ENCODE measurements at places on chromosomes 2 and 18.

DNA sequence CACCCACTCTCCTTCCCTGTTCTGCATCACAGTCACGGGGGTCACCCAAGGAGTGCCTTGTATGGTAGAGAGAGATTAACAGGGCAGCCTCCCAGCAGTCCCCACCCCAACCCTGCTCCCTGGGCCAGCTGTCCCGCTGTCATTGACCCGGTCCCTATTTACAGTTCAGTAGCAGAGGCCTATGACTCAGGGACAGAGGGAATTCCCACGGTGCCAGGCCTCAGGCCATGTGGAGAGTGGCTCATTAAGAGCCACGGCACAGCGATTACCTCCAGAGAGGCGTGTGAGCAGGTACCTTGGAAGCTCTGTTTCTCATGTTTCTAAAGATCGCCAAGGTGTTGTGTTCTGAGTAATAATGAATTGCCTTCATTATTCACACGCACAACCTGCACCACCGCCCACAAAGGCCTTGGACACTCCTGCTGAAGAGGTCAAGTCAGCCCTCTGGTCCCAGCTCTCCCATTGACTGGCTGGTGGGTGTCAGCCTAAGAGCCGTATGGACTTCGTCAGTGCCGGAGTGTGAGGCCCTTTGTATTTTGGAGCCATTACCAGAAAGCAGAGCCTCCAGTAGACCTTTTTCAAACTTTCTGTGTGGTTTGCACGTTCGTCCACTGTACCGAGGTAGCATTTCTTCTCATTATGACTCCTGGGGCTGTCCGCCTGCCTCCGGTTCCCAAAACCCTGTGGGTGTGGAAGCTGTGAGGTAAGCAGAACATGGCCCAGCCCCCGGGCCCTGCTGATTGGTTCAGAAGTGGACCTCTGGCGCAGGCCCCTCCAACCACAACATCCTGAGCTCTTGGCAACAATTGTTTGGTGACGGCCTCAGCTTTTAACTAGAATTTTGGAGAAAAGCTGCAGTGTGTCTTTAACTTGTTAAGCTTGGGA is 47.0 kb downstream of the SERTAD2 start:
- DNase-seq, result no peak

DNA sequence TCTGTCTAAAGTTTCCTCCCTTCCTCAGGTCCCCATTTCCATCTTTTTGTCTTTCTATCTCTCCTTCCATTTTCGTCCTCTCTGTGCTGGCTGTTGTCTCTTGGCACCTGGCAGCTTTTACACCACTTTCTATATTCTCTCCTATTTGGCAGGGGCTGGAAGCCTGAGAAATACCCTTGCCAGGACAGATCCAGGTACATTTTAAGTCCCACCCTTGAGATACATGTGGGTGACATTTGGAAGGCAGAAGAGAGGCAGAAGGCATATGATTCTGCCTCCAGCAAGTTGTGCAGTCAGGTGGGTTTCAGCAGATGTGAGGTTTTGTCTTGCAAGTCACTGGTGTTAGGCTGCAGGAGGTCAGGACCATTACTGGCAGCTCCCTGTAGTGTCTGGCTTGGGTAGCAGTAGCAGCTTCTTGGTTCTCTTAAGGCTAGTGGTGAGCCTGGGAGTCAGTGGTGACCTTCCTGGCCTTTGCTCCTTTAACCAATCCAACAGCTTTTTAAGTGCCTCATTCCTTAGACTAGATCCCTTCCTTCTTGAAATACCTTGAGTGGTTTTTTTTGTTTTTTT is 90.1 kb downstream of the CAPN13 start:
- DNase-seq, result no peak

DNA sequence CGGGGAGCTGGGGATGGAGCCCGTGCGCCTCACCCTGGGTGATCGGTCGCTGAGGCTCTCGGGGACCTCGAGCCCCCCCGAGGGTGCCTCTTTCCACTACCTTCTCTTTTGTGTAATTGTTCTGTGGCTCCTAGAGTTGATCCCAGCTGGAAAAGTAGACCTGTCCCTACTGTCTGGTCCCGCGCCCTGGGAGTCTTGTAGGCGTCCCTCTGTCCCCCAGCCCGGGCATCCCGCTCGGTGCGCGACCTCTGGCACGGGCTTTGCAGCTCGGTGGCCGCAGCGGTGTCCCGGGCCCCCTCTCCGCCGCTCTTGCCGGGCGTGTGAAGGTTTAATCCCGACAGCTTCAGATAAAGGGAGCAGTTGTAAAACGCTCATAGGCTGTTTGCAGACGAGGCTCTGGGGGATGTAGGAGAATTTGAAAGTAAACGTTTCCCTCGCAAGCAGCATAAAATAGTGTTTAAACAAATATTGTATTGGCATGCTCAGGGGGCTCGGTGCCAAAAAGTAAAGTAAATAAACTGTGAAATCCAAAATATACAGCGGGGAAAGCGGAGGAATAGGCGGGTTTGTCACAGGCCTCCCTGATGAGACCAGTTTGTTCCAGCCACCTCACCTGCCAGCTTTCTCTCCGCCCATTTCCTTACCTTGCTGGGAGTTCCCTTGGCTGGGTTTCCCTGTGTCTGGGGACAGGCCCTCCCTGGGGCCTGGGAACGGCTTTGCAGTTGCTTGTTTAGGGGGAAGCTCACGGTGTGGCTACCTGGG is 1.9 kb downstream of the GLI2 start:
- DNase-seq, result no peak

DNA sequence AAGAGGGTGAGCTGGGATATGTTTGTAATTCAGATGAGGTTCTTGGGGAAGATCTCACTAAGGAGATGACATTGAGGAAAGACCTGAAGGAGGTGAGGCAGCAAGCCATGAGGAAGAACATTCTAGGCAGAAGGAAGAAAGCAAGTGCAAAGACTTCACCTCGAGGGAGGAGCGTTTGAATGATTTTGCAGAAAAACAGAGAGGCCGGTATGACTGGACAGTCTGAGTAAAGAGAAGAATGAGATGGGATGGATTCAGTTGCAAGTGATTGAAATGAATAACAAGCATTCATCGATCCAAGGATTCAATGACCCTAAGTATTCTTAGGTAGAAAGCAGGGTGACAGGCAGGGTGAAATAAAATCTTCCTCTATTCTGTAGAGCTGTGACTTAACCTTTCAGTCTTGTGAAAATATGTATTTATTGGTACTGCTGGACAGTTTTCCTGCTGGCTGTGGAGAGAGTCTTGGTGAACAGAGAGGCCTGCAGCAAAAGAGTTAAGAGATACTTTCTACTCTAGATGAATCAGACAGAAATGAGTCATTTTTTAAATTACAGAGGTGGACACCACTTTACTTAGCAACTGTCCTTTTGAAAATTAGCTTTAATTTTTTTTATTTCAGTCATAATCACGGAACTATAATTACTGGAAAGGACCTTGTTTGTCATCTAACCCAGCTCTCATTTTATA is 278.4 kb downstream of the LRRTM1 start:
- DNase-seq, result no peak

- DNase-seq, result no peak
These were observed 3.7 kb upstream of the PPP3R1 start for GRCh38 chr2:68256093-68256450.

GRCh38 chr18:67705748-67706147 is 189.2 kb upstream of the DSEL start:
- DNase-seq, result no peak

GRCh38 chr18:63753676-63754075 is 21.5 kb upstream of the SERPINB7 start:
- no peak for DNase-seq

GRCh38 chr2:170340693-170341068 is 162.7 kb downstream of the MYO3B start:
- DNase-seq, result no peak

DNA sequence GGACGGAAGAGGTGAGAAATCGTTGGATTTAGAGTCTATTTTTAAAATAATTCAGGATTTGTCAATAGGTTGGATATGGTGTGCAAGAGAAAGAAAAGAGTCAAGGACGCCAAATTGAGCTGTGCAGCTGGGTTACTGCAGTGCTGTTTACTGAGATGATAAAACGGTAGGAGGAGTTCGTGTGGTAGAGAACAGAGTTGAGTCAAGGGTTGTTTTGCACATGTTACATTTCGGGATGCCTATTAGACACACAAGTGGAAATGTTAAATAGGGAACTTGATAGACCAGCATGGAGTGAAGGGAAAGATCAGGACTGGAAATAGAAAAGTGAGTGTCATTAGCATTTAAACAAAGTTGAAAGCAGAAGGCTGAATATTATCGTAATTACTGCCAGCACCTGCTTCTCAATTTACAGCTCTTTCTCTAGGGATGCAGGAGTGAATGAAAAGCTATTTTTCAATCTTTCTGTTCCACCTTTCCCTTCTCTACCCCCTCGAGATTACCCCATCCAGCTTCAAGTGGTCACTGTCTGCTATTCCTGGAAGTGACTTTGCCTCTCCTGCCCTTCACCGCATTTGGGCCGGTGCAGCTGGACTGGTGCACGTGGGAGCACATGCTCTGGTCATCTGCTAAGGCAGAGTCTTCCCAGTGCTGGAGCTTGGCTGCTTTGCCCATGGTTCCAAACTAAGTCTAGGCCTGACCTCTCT is 30.3 kb downstream of the GPR75 start:
- DNase-seq, result no peak

DNA sequence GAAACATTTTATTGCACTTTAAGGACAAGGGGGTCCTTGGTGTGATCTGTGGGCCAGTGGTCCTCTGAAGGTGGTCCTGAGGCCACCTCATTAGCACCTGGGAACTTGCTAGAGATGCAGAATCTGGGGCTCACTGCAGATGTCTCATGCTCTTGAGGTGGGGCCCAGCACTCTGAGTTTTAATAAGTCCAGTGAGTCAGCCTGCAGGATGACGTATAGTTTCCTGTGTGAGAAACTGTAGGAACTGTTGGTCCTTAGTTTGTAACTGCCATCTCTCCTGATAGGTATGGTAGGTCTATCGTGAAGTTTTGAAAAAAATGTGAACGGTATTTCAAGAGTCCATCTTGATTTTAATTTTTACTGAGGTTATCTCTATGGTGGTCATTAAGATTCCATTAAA is 2.8 kb downstream of the TRPM8 start:
- DNase-seq, result no peak

DNA sequence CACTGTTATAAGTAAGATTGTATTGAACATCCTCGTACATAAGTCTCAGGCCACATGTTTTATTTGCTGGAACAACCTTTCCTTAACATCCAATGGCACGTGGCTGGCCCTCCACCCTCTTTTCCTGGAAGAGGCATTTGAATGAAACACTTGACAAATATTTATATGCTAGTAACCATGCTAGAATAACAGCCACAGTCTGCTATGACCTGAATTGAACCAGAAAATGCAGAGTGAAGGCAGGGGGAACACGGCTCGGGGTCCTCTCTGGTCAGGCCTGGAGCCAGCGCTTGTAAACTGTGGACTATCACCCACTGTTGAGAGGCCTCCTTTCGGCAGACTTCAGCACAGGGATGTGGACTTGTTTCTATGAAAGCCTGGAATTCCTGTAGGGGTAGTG is 198.2 kb upstream of the COPS8 start:
- no peak for DNase-seq

DNA sequence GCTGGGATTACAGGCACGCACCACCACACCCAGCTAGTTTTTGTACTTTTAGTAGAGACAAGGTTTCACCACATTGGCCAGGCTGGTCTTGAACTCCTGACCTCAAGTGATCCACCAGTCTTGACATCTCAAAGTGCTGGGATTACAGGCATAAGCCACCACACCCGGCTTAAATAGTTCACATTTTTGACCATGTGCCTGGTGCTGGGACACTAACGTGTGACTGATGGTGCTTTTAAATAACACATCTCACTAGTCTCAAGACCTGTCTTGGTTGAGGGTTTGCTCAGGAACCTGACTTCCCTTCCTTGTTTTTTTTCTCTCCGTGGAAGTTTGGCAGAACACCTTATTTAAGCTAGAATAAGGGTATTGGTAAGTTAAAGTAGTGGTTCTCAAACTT is 8.5 kb downstream of the FMNL2 start:
- no peak for DNase-seq

GRCh38 chr2:54541995-54542394 is 85.9 kb downstream of the SPTBN1 start:
- no peak for DNase-seq

- peak; percentile 20 for DNase-seq
These were observed 34.4 kb downstream of the ITGA6 start for GRCh38 chr2:172461591-172462372.

GRCh38 chr2:153047220-153047619 is 328.8 kb downstream of the ARL6IP6 start:
- DNase-seq, result no peak

Measured in NCI-H2081 treated with DMSO at 0.1 percent for 48 hours (cell line).